ENCODE measurements at places on chromosomes 12 and 14.
A peak's percentile ranks its signal among the peaks of the same experiment; 100 is the strongest.

DNA sequence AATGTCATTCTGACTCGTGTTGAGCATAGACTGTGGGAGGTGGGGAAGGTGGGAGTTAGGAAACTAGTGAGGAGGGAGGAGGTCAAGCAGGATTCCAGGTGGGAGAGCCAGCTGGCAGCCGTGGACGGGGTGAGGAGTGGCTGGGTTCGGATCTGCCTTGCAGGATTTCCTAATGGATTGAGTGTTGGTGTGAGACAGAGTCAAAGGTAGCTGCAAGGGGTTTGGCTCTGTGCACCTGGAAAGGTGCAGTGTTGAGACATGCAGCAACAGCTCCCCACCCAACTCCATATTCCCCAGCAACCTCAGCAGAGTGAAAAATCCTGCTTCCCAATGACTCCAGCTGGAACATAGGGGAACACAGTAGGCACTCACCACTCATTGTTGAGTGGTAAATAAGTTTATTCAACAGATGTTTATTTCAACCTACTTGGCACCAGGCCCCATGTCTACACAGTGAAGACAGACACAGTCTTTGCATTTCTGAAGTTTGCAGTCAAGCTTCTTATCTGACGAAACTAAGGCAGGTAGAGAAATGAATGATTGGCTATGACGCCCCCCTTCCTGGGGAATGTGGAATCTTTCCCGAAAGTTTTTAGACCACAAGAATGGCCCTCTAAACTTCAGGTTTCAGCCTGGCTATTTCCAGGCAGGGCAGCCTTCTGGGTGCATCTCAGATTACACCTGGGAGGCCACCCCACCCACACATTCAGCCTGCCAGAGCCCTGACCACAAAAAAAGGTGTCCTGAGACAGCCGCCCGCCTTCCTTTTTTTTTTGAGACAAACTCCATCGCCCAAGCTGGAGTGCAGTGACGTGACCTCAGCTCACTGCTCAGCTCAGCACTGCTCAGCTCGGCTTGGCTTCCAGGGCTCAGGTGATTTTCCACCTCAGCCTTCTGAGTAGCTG lies 37.9 kb upstream of the PLEKHG6 start:
- no peaks in the 10 kb centered on the region for H3K4me1 ChIP-seq
- no peaks in the 10 kb centered on the region for H3K36me3 ChIP-seq
- H3K27ac ChIP-seq = no peak overlapping the region
- H3K4me3 ChIP-seq = no peak overlapping the region
- peaks cover 39% of the 10 kb centered on the region for H3K27me3 ChIP-seq

DNA sequence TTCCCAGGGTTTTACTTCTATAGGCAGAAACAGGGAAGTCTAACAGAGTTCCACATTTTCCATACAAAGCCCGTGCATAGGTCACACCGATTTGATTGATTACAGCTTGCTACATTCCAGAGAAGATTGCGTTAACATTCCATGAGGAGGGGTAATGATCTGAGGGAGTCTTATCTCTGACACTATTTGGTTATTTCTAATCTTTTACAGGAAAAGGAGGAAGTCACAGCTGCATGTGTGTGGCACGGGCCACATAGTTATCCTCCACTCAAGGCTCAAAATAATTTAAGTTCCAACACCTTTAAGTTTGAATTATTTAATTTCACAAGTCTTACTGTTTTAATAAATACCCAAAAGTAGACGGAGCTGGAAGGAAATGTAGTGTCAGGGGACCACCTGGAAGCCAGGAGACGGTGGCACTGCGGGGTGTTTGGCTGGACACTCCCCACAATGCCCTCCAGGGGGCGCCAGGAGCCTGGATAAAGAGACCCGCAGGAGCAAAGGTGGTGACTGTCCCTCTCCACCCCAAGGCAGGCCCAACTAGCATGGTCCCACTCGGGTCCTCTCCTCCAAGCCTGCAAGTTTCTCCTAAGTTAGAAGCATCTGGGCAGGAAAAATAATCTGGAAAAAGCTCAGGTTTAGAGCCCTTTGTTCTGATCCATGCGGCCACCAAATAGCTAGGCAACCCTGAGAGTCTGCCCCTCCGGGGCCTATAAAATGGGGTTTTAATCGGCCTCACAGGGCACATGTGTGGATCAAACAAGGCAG lies 20.2 kb downstream of the KRT8 start:
- peaks cover 7% of the 10 kb centered on the region for H3K4me1 ChIP-seq
- H3K27ac ChIP-seq = no peak overlapping the region
- no peak overlapping the region for H3K4me3 ChIP-seq
- peak; percentile 78 for DNase-seq
- H3K27me3 ChIP-seq = peaks cover 32% of the 10 kb centered on the region

- no peaks in the 10 kb centered on the region for H3K36me3 ChIP-seq
- no peak for DNase-seq
- no peak overlapping the region for H3K4me3 ChIP-seq
- H3K27ac ChIP-seq = no peak overlapping the region
- H3K4me1 ChIP-seq = no peaks in the 10 kb centered on the region
These were observed 153.3 kb upstream of the CLEC14A start for GRCh38 chr14:38409071-38409705.

DNA sequence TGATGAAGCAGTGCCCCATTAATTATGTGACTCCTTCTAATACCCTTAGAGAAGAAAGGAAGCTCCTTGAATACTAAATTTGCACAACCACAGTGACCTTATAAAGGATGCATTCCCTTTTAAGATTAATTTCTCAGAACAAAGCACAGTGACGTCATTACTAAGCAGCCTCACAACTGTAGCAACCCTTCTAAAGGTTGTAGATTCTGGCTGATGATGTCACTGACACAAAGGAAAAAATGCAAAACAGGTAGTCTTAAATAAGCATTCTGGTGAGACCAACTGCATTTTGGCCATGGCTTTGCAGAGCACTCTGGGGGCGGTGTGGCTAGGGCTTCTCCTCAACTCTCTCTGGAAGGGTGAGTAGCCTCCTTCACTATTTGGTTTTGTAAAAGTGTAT lies 38.4 kb upstream of the OR4E1 start:
- DNase-seq = no peak
- H3K27me3 ChIP-seq = peaks cover 50% of the 10 kb centered on the region
- peak overlapping the region; percentile 21 for H3K4me3 ChIP-seq
- peaks cover 5% of the 10 kb centered on the region for H3K4me1 ChIP-seq
- H3K36me3 ChIP-seq = peaks cover 3% of the 10 kb centered on the region

GRCh38 chr14:103521951-103522563 lies 573 bp downstream of the CKB start:
- peaks cover 14% of the 10 kb centered on the region for H3K4me1 ChIP-seq
- peaks cover 1% of the 10 kb centered on the region for H3K36me3 ChIP-seq
- no peak for DNase-seq

DNA sequence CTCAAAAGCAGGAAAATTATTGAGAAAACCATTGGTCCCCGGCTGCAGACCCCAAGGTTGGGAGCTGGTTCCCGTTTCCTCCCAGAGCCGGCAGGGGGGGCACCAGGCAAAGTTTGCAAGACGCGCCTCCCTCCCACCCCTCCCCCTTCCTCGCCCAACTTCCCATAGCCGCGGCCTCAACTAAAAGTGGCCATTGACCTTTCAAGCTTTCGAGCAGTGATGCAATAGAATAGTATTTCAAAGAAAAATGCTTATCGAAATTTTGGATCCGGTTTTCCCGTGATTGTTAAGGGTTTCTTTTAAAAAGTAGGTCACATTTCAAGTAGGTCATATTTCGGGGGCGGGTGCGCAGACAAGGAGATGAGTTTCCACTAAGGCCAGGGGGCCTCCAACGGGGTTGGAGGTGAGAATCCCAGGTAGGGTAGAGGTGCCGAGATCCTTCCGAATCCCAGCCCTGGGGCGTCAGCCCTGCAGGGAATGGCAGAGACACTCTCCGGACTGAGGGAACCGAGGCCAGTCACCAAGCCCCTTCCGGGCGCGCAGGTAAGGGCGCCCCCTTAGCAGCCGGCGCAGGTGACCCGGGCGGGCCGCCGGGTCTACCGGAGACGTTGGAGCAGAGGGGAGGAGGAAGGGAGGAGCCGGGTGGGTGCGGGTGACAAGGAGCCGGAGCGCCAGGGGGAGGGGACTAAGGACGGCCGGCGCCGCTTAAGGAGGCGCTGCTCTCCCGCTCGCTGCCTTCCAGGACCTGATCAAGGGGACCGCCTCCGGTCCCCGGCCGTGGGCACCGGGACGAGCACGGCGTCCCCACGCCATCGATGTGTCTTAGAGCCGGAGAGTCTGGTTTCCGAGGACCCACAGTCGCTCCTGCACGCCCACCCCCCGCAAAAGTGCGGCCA lies 2.6 kb upstream of the SOCS2 start:
- H3K36me3 ChIP-seq = peaks cover 24% of the 10 kb centered on the region
- H3K4me1 ChIP-seq = peaks cover 25% of the 10 kb centered on the region
- peak overlapping the region; percentile 73 for H3K27ac ChIP-seq
- H3K4me3 ChIP-seq = peak overlapping the region; percentile 92

DNA sequence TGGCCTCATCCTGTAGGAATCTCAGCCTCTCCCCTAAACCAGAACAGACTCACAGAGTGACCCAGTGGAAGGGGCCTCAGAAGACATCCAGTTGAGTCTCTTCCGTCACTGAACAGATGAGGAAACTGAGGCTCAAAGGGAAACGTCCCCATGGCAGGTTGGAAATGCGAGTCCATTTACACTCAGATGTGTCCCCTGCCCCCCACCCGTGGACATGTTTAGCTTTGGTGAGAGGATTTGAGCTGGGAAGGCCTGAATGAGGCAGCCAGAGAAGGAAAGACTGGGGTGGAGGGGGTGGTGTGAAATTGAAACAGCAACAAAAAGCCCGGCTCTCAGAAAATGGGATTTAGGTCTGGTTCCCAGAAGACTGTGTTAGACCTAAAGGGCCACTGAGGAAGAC lies 1.7 kb downstream of the FAIM2 start:
- H3K4me3 ChIP-seq = no peak overlapping the region
- H3K27ac ChIP-seq = no peak overlapping the region
- H3K27me3 ChIP-seq = peaks cover 6% of the 10 kb centered on the region
- no peaks in the 10 kb centered on the region for H3K36me3 ChIP-seq
- H3K4me1 ChIP-seq = peaks cover 11% of the 10 kb centered on the region
- no peak for DNase-seq

DNA sequence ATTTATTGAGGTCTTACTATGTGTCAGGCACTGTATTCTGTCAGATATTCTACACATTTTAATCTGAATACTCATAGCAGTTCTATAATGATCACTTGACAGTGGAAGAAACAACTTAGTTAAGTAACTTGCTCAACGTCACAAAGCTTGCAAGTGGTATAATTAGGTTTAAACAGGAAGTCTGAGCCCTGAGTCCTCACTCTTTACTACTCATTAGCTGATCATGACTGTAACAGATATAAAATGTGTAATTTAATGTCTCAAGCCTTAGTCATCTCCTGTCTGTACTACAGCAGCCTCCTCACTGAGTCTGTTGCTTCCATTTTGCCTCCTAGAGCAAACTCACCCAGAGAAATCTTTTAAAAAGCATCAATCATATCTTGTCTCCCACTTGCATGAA lies 38.9 kb downstream of the PPP4R4 start:
- DNase-seq = no peak
- no peak overlapping the region for H3K4me3 ChIP-seq
- no peaks in the 10 kb centered on the region for H3K36me3 ChIP-seq
- peaks cover 28% of the 10 kb centered on the region for H3K27me3 ChIP-seq

DNA sequence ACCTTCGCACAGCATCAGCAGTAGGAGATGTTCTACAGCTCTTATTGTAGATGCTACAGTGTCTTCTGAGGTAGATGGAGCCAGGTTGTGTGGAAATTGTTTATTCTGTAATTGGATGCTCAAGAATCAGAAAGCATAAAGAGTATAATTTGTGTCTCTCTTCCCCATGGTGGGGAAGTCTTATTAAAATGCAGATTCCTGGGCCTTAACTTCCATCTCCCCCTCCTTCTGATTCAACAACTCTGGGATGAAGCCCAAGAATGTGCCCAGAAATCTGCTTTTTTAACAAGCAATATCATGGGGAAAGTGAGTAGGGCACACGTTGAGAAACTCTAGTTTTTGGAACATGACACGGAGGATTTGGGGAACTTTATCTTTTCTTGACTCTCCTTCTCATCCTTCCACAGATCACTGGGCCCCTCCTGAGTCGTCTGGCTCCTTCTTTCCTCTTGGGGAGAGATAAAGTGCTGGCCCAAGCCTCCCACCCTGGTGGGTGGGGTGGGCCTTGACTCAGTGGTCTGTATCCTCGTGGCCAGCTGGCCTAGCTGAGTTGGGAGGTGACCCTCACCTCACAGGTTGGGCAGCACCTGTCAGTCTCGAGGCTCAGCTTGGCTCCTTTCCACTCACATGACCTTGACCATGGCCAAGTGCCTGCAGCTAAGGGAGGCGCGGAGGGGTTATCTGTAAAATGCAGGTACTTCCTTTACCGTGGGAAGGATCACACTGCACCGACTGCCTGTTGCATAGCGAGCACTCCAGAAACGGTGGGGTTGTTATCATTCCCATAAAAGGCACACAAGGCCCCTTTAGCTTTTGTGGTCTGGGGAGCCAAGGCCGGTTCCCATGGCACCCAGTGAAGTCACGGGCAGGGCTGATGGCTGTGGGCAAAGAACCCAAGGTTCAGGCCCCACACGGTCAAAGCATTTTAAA lies 141.9 kb downstream of the CHST11 start:
- H3K27ac ChIP-seq = no peak overlapping the region
- no peak for DNase-seq
- peaks cover 8% of the 10 kb centered on the region for H3K36me3 ChIP-seq
- H3K4me1 ChIP-seq = peaks cover 45% of the 10 kb centered on the region
- H3K4me3 ChIP-seq = no peak overlapping the region

DNA sequence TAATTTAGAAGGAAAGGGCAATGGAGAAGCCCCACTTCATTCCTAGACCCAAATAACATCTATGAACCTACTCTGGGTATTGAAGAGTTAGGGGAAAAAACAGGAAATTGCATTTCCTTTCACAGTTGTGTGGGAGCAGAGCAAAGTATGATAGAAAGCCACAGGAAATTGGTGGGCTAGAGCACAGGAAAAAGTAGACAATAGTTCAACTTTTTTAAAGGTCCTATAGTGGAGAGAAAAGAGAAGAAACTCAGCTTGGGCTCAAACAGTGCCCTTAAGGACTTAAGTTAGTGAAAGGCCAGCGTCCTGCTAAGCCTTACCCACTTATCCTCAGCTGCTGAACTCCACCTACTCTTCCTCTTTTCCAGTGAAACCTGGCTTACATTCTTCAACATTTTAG lies 258.1 kb downstream of the DPY19L2 start:
- no peak overlapping the region for H3K4me3 ChIP-seq
- H3K27me3 ChIP-seq = no peaks in the 10 kb centered on the region
- no peaks in the 10 kb centered on the region for H3K4me1 ChIP-seq
- no peak overlapping the region for H3K27ac ChIP-seq

GRCh38 chr12:132194556-132194955 lies 50.3 kb downstream of the NOC4L start:
- peaks cover 5% of the 10 kb centered on the region for H3K36me3 ChIP-seq
- no peaks in the 10 kb centered on the region for H3K27me3 ChIP-seq
- DNase-seq = no peak
- H3K27ac ChIP-seq = peak overlapping the region; percentile 12
- no peak overlapping the region for H3K4me3 ChIP-seq

- DNase-seq = no peak
- no peak overlapping the region for H3K27ac ChIP-seq
- H3K4me3 ChIP-seq = no peak overlapping the region
These were observed 211.5 kb downstream of the PRKD1 start for GRCh38 chr14:29716150-29716549.

Measured in effector memory CD8-positive, alpha-beta T cell (primary cell).